ENCODE measurements at places on chromosomes 6 and 20.
A peak's percentile ranks its signal among the peaks of the same experiment; 100 is the strongest.

GRCh38 chr6:91860541-91861335 is 1273.9 kb upstream of the MAP3K7 start:
- no peak for DNase-seq

GRCh38 chr6:32886681-32887383 is 32.8 kb downstream of the PSMB9 start:
- peak; percentile 49 for DNase-seq

- DNase-seq, result no peak
Measured at GRCh38 chr6:150194195-150194594, 51.4 kb downstream of the PPP1R14C start.

GRCh38 chr6:105609375-105609991 is 206.6 kb upstream of the PREP start:
- DNase-seq, result peak; percentile 88

GRCh38 chr6:35804996-35805736 is at the start of gene LHFPL5:
TSS of gene LHFPL5 (plus strand) at chr6:35805352. CDS start at chr6:35805671, 319 bp downstream.
- peak; percentile 42 for DNase-seq

- DNase-seq, result no peak
Measured at GRCh38 chr20:17391127-17391771, 139.9 kb downstream of the BFSP1 start.

DNA sequence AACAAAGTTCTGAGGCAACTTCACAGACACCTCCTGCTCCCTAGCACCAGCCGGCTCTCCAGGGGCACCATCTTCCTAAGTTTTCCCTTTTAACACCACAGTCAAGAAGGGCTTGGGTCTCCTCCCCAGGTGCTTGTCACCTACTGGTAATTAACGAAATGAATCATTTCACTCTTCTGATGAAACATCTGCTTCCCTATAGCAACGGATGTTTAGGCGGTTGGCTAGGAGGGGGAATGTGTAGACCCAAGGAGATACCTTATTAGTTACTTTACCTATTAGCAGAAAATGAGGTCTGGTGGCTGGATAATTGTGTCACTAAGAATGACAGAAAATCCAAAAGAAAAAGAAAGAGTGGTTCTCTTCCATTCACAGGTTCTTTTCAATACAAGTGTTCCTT is 46.3 kb upstream of the FABP7 start:
- no peak for DNase-seq

DNA sequence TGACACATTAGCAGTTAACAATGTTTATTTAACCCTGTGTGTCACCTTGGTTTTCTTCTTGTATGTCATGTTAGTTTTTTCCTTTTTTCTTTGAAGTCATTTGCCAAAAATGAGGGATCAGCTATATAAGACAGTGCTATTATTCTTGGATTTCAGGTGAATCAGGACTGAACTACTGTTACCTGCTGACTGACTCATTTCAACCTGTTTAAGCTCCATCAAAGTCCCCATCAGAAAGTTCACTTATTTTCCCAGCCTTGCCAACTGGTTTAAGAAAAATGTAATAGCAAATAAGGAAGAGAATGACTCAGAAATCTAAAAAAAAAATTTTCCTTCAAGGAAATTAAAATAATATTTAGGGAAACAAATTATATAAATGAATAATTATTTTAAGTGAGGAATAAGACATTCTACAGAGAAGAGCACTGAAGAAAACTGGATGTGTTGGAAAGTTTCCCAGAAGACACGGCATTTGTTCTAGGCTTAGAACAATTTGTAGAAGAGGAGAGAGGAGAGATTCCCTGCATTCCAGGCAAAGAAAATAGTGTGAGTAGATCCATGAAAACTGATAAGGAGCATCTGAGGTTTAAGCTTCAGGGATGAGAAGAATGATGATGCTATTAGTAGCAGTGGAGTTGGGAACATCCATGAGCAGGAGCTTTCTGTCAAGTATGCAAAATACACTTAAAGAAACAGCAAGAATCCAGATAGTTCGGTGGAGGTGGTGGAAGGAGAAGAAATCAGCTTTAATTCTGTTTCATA is 84.9 kb upstream of the SIM1 start:
- no peak for DNase-seq

DNA sequence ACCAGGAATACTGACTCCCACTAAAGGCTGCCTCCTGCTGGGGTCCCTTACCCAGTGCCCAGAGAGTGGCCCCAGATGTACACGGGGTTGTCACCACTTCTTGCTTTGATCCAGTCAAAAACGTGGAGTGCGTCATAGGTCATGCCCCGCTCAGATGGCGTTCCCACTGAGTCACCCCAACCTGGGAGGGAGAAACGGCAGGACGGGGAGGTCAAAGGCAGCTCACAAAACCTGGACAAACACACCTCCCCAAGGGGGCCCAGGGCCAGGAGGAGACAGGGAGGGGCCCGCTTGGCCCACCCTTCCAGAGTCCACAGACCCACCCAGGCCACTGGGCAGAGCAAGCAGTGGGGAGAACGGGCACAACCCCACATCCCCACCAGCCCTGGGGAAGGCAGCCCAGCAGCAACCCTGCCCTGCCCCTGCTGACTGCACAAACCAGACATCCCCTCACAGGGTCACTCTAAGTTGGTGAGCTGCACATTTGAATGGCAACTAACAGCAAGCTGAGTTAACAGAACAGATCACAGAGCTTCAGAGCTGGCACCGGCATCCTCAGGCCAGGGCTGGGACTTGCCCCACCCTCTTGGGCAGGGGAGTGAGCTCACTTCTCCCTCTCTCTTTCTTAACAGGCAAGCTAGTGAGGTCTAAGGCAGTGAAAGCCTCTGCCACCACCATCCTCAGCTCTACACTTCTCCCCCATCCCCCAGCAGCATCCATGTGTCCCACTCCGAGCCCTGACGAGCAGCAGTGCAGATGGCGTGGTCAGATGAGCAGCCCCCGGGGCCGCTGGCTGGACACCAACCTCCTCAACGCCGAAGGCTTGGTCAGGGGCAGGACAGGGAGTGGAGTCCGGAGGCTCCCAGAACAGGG is 61.7 kb downstream of the PYGB start:
- peak; percentile 92 for DNase-seq

DNA sequence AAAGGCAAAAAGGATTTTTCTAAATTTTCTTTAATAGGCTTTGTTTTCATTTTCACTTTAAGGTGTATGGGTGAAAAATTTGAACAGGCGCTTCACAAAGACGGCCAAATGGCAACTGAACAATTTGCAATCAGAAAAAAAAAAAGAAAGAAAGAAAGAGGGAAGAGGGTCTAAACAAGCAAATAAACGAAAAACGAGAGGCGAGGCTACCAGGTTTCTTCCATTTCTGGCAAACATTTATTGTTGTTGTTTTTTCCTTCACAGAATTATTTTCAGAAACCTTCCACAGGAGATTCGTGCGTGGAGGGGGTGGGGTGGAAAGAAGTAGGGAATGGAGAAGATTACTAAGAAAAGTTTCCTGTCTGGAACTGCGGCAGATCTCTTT is 24.3 kb downstream of the POM121L2 start:
- DNase-seq, result no peak

- DNase-seq, result no peak
Measured at GRCh38 chr6:84095156-84095555, 61.6 kb downstream of the MRAP2 start.

- DNase-seq, result no peak
Measured at GRCh38 chr6:16358531-16359138, 120.2 kb downstream of the GMPR start.

DNA sequence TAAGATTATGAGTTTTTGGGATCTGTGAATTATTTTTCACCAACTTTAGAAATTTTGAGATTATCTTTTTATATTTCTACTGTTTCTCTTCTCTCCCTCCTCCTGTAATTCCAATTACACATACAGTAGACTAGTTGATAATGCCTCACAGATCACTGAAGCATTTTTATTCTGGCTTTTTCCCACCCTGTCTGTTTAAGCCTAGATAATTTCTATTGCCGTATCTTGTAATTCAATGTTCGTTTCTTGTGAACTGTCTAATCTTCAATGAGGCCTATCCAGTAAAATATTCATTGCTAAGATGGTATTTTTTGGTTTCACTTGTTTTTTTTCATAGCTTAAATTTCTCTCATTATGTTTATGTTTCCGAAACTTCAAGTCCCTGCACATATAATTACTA is 12.0 kb downstream of the MDN1 start:
- no peak for DNase-seq

DNA sequence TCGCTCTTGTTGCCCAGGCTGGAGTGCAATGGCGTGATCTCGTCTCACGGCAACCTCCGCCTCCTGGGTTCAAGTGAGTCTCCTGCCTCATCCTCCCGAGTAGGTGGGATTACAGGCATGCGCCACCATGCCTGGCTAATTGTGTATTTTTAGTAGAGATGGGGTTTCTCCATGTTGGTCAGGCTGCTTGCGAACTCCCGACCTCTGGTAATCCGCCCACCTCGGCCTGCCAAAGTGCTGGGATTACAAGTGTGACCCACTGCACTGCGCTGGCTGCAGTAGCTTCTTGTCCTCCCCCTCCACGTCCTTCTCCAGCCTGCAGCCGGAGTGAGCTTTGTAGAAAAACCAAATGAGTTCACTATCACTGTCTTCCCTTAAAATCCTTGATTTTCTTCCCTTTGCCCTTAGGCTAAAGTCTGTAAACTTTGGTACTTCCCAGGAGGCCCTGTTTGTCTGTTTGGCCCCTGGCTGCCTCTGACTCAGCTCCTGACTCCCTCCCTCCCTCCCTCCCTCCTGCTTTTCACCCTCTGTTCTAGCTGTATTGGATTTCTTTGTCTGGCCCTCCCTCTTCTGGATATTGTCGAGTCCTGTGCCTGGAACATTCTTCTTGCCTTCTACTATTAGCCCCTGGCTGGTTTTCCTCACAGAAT is 12.9 kb downstream of the PARD6B start:
- DNase-seq, result peak; percentile 88

DNA sequence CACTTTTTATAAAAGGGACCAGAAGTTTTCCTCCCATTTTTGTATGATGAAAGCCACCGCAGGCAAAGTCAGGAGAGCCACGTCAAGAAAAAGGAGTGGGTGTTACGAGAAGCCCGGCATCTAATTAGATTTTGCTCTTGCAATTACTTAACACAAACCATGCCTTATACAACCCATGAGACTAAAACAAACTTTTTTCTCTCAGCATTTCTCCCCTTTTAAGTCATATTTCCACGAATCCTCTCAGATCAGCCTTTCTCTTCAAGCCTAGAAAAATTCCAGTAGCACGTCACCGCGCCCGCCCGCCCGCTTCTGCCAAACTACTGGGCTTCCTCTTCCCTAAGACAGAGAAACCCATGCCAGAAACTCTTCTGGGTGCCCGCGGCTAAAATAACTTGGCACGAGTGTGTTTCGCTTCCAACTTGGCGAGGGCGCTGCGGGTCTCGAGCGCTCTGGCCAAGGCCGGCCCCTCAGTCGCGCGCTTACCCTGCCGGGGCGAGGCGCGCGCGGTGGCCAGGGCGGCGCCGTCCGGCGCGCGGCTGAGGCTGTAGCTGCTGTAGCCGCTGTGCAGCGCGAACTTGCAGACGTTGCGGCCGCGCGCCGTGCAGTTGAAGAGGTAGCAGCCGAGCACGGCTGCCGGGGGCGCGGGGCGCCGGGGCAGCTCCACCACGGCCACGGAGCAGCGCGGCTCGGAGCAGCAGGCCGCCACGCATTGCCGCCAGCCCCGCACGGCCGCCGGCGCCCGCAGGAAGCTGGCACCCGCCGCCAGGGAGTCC is 1.0 kb downstream of the LRP11 start:
- DNase-seq, result peak; percentile 67

GRCh38 chr20:20823476-20823881 is 111.0 kb upstream of the RALGAPA2 start:
- DNase-seq, result no peak

DNA sequence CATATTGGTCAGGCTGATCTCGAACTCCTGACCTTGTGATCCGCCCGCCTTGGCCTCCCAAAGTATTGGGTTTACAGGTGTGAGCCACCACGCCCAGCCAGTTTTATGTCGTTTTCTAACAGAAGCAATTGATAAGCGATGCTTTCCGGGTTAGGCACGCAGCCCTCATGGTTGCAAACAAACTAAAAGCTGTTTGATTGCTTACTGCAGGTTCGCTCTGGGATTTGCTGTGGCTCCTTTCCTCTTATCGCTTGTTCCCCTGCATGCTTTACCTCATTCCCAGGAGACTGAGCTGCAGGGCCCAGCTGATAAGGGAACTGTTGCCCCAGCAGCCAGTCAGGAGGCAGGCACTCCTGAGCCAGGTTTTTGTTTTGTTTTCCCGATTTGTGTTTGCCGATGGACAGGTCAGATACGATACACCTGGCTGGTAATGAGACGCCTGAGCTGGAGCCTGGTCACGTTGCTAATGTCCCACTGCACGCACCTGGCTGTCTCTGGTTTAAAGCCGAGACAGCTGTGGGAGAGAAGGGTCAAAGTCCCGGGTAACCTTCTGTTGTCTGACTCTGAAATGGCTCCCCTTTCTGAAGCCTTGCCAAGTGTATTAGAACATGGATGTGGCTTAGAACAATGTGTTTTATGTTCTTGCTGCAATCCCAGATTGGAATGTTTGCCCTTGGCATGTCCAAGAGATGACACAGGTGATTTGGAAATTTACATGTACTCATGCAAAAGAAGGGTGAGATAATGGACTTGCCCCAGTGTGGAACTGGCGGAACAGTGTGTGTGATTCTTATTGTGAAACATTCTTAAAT is 19.9 kb downstream of the DSP start:
- no peak for DNase-seq

GRCh38 chr6:71048320-71049164 is 91.7 kb upstream of the B3GAT2 start:
- DNase-seq, result no peak

- peak; percentile 87 for DNase-seq
Measured at GRCh38 chr20:13638496-13639149, at the start of gene TASP1. TSS of gene TASP1 (minus strand) at chr20:13638932. CDS start at chr20:13630078, 8,854 bp downstream.

DNA sequence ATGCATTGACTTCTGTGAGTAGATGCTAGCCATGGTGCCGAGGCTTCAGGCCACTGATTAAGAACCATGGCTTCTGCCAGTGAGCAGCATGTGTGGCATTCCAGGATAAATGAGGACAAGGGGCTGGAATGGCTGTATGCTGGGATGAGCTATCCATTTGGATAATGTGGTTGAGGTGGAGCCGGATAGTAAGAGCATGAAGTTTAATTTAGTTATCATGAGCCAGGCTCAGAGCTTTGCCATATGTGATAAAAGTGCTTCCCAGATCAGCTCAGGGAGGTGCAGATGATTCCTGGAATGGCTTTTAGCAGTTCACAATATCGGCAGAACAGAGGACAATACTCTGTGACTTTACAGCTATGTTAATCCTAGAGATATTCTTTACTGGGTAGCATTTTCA is 34.6 kb upstream of the RNF8 start:
- no peak for DNase-seq

GRCh38 chr6:166834049-166834448 is 122.3 kb downstream of the RNASET2 start:
- no peak for DNase-seq

DNA sequence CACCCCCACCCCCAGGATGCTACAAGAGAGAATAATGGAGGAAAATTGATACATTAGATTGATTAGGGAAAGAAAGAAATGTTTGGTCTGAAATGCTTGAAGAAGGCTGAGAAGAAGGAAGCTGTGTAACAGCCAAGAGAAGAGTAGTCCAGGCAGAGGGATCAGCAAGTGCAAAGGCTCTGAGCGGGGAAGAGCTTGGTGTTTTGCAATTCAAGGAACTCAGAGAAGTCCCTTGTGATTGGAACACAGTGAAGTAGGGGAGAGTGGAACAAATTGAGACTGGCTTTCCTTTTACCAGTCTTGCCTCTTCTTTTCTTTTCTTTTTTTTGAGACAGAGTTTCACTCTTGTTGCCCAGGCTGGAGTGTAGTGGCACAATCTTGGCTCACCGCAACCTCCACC is 76.6 kb upstream of the CHD6 start:
- no peak for DNase-seq
